CD4-positive, alpha-beta T cell (primary cell): ENCODE measurements at places on chromosomes 12 and 14.
A peak's percentile ranks its signal among the peaks of the same experiment; 100 is the strongest.

DNA sequence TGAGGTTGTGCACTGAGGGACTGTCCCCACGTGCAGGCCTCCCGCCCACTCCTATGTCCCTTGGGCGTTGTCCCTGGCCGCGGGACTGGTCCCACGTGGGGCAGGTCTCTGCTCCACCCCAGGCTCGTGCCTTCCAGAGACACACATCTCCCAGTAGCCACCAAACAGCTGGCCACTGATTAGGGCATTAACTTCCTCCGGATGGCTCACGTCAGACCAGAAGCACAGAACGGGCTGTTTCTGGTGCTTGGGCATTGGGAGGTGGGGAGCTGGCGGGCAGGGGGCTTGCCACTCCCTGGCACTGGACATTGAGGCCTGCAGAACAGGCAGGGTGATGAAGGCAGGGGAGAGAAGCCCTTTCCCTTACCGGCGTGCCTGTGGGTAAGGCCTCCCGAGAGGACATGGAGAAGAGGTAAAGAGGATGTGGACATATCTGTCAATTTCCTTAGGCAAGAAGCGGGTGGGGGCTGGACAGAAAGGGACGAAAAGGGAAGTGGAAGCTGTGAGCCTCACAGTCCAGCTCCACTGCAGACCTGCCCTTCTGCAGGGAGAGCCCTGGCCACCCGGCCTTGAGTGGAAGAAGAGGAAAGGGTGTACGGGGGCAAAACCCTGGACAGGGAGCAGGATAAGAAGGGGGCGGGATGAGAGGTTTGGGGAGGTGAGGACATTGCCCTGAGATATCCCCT is 101.2 kb downstream of the NINJ2 start:
- no peak for DNase-seq

- DNase-seq, result no peak
Observed at GRCh38 chr12:126434412-126434985, 1369.3 kb downstream of the AACS start.

- DNase-seq, result no peak
Observed at GRCh38 chr14:64649383-64649998, 54.7 kb upstream of the PLEKHG3 start.

- no peak for DNase-seq
Observed at GRCh38 chr14:51318813-51319597, 79.0 kb downstream of the TMX1 start.

GRCh38 chr12:49791700-49792099 is 36.5 kb downstream of the NCKAP5L start:
- DNase-seq, result no peak

GRCh38 chr12:55642267-55642666 is 5.6 kb downstream of the OR10P1 start:
- DNase-seq, result no peak

- DNase-seq, result no peak
Observed at GRCh38 chr12:131618701-131619100, 92.2 kb upstream of the SFSWAP start.

- no peak for DNase-seq
Observed at GRCh38 chr12:76922866-76923265, 44.0 kb upstream of the CSRP2 start.

DNA sequence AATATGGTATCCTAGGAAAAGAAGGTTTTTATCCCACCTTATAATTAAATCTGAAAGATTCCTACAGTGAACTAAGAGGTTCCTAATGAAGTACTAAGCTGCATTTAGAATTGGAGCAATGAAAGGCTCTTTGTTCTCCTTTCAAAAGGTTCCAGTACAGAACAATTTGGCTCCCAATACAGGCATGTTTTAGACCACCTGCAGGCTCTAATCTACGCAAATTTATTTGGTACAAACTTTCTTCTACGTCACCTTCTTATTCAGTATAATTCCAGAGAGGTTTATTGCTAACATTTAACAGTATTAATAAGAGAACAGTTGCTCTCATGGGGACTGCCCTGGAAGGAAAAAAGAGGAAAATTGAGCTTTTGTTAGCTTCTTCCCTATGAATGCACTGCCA is 37.6 kb upstream of the SLCO1C1 start:
- DNase-seq, result no peak

GRCh38 chr14:60756847-60757246 is 22.3 kb downstream of the MNAT1 start:
- no peak for DNase-seq

DNA sequence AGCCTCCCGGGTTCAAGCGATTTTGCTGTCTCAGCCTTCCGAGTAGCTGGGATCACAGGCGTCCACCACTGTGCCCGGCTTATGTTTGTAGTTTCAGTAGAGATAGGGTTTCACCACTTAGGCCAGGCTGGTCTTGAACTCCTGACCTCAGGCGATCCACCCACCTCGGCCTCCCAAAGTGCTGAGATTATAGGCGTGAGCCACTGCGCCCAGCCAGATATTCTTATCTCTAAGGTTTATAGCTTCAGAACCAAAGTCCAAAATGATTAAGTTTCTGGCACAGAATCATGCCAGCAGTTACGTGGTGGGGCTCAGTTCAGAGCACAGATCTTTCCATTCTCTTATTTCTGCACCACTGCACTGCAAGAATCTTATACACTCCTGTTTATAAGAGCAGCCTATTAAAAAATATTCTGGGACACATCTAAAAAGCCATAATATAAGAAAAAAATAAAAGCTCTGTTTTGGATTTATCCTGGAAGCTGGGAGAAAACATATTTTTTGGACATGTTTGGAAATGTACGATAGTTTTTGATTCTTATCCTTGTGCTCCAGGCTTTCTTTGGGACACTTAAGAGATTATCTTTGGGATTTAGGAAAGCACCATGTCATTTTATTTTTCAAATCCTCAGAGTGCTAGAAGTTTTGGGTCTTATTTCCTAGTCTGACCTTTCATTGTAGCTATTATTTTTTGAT is 129.6 kb downstream of the LMNTD1 start:
- DNase-seq, result no peak

- no peak for DNase-seq
Observed at GRCh38 chr14:69698572-69698971, 68.4 kb upstream of the SRSF5 start.

DNA sequence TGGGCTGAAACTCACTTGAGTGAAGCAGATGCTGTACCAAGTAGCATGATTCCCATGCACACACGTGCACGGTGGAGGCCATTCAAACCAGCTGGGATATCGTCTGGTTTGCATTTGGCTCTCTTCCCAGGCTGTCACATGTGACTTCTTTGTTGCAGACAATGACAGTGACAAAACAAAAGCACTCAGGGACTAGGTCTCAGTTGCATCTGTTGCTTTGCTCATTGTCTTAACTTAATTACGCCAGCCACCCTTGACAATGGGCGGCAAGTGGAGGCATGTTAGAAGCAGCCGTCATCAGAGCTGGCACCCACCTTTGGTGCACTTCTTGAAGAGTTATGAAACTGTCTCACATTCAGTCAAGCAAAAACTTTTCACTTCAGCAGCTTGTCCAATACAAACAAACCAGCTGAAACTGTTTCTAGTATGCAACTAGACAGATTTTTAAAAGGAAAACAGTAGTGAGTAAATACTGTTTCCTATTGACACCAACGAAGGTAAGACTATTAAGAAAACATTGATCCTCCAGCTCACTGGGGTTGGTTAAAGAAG is 74.3 kb downstream of the IGF1 start:
- DNase-seq, result no peak

- no peak for DNase-seq
Observed at GRCh38 chr12:5780536-5780935, 164.5 kb downstream of the ANO2 start.

- peak; percentile 34 for DNase-seq
Observed at GRCh38 chr12:89862511-89863445, 154.1 kb upstream of the ATP2B1 start.

- no peak for DNase-seq
Observed at GRCh38 chr12:32574585-32574984, 104.5 kb upstream of the DNM1L start.

DNA sequence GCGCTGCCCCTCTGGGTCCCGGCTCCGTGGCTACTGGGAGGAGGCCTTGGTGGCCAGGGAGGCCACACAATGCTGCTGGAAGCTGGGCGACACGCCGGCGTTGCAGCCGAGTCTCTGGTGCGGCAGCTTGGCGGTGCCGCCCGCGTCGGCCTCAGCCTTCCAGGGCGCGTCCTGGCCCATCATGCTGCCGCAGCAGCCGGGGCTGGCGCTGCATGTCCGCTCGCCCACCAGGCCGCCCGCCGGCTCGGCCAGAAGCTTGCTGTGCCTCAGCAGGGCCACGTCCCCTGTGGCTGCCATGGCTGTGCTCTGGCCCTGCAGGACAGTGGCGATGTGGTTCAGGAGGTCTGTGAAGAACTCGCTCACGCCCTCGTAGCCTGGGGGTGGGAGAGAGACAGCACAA is 18.6 kb downstream of the CHGA start:
- DNase-seq, result no peak

DNA sequence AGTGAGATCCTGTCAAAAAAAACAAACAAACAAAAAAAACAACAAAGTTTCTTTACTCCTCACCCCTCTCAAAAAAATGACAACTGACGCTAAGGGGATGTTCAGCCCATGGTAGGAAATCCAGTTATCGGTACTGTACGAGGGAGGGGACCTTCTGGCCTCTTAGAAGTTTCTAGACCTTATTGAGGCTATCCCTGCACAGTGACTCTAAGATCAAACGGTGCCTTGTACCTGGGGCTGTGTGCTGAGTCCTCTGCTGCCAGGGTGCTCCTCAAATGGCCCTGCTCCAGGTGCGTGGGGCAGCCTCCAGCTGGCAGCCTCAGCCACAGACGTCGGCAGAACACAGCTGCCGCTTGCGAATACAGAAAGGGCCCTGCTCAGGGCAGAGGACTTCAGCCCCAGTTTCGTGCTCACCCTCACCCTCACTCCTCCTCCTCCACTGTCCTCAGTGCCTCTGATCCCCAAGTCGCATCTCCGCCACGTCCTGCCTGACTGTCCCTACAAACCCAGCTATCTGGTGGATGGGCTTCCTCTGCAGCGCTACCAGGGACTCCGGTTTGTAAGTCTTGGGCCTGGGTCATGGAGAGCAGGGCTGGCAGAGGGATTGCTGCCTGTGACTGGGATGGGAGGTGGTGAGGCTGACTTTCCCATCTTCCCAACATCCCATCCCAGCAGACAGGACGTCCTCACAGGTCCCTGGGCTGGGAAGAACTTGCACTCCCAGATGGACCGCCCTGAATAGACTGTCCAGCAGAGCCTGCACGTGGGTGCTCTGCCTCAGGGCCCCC is 90.9 kb downstream of the B4GALNT3 start:
- DNase-seq, result no peak

- no peak for DNase-seq
Observed at GRCh38 chr12:3455312-3455711, 35.7 kb upstream of the PRMT8 start.

GRCh38 chr12:47415054-47415453 is 290.8 kb downstream of the RPAP3 start:
- no peak for DNase-seq

GRCh38 chr12:95385246-95386035 is 88.5 kb upstream of the METAP2 start:
- DNase-seq, result no peak

GRCh38 chr14:104788873-104789663 is 6.5 kb downstream of the AKT1 start:
- no peak for DNase-seq

DNA sequence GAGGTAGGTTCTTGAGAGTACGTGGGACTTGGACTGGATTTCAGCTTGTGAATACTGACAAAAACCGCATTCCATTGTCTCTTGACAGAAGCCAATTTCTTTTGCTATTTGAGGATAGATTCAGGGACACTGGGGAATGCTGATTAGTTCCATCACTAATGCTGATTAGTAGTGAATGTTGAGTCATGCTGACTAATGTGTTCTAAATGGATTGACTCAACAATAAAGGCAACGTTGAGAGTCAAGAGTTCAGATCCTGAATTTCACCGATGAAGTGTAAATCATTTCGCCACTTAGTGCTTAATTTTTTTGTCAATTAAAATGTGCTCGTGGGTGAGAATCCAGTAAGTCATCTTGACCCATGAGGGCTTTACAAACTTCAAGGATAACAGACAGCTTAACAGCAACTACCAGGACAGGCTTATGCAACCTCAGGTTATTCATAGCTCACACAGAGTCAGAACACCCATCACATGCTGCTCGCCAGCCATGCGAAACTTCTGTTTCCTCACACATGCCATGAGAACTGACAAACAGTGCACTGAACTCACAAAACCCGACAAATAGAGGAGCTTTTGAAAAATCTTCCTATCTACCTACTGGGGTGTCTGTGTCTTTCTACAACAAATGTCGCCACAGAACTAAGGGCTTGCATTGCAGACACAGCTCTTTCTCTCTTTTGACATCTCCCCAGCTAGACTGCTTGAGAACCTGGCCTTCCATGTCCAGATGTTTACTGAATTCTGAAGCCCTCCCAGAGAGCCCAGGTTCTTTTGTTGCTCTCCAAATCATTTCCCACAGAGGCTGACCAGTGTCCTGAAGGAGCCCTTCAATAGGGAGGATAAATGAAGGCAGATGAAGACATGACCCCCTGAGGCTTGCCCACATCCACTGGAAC is 316.4 kb downstream of the ZFP36L1 start:
- DNase-seq, result peak; percentile 61

GRCh38 chr12:51811203-51812202 is 37.0 kb downstream of the FIGNL2 start:
- DNase-seq, result no peak
